Activated T-helper 1 cell treated with anti-CD3 and anti-CD28 coated beads, Interleukin-2, amount 50 U/mL, for 16 hours (primary cell): ENCODE measurements at places on chromosomes 7 and 10.

DNA sequence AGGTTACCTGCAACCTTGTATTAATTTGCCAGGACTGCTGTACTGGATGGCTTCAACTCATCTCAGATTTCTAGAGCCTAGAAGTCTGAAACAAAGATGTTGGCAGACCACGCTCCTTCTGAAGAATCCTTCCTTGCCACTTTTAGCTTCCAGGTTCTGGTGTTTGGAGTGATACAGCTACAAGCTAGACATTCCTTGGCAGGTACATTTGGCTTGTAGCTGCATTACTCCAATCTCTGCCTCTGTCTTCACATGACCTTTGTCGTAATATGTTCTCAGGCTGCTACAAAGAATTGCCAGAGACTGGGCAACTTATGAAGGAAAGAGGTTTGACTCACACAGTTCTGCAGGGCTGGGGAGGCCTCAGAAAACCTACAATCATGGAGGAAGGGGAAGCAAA, 146.3 kb downstream of the GALNT17 start:
- DNase-seq, result no peak

DNA sequence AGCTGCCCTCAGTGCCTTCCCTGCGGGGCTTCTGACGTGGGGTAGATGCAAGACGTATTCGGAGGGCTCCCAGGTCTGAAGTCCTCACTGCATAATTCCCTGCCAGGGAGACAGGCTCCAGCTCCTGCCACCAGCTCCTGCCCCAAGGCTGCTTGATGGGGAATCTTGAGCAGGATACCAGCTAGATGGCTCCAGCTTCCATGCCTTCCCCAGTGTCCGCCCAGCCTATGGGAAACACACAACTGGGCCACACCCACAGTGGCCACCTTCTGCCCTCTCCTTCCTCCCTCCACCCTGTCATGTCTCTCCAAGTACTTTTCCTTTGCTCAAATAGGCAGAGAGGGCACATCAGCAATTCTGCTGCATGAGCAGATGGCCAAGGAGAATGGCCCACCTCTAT, 95.8 kb downstream of the PARP12 start:
- no peak for DNase-seq

- no peak for DNase-seq
Measured at GRCh38 chr7:113774182-113774807, 144.5 kb downstream of the PPP1R3A start.

DNA sequence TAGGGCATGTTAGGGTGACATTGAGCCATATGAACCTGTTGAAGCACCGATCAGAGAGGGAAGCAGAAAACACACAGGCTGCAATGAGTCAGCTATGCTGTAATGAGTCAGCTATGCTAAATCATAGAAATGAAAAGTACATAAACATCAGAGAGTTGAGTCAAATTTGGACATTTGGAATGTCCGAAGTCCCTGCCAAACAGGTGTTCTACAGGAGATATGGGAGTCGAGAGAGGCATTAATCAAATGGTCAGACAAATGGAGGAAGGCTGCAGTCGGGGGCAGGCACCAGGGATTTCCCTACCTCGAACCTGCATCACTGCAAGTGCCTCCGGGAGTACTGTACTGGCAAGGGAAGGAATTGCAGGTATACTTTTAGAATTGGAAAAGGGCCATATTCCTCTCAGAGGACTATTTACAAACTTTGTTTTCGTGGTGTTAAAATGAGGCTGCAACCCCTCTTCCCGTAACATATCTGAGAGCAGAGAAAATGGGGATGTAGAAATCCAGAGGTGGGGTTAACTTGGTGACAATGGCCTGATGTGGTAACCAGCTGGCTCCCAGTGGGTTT, 8.8 kb upstream of the ZC3HAV1 start:
- DNase-seq, result no peak

GRCh38 chr10:56181607-56182006, 179.5 kb downstream of the ZWINT start:
- no peak for DNase-seq

DNA sequence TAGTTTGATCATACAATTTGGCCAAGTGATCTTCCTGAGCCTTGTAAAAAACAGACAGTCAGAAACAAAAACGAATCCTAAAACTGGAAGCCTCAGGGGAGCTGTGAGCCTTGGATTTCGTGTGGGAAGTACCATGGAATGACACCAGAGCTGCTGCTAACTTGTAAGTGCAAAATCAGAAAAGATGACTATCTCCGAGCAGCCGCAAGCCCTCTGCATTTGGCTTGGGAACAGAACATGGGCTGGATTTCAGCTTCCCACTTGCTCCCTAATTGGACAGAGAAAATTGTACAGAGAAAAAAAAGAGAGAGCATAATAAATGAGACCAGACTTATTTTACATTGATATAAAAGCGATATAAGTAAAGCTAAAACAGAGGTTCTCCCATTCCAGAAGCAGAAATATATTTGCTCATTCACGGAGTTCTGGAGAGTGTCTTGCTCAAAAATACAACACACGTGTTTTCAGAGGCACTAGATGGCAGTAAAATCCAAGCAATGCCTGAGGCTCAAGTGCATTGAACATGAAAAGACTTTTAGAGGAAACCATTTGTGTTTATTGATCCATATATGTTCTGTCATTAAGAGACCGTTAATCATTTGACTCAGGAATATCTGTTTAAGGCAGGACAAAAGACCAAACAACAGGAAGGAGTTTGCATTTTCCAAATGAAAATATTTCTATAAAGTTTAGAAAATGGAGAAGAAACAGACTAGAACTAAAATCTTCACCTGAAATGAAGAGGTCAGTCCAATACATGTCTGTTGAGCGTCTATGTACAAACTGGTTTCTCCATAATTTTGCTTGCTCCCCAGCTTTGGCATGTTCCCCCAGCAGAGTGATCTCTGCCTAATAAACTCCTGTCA, 78.3 kb upstream of the SLC26A5 start:
- no peak for DNase-seq

DNA sequence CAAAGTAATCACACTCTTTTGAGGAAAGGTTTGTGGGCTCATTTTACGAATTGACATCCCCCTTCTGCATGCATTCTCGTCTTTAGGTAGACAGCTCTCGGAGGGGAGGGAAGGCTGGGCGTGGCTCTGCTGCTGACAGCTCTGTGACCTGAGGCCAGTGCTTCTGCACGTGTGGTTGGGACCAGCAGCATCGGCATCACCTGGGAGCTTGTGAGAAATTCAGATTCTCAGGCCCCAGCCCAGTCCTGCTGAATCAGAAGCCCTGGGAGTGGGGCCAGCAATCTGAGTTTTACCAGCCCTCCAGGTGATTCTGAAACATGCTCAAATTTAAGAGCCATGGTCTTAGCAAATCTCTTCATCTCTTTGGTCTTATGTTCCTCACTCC, 89.4 kb downstream of the JCAD start:
- no peak for DNase-seq
